ENCODE measurements at places on chromosomes 13 and 19.
A peak's percentile ranks its signal among the peaks of the same experiment; 100 is the strongest.

DNA sequence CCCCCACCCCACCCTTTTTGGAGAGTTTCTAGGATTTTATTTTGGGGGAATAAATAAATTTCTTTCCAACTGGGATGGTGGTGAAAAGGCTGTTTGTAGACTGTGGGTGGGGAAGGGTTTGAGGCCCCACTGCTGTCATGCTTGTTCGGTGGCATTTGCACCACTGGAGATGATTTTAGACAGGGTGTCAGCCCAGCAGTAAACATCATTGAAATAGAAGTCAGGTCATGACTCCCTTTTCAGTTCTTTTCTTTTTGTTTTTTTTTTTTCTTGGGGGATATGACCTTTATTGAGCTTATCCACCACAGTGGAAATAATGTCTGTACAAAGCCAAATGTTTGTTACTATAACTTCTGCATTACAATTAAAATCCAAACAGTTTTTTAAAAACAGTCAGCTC, 14.1 kb downstream of the UBAC2 start:
- no peak for DNase-seq

DNA sequence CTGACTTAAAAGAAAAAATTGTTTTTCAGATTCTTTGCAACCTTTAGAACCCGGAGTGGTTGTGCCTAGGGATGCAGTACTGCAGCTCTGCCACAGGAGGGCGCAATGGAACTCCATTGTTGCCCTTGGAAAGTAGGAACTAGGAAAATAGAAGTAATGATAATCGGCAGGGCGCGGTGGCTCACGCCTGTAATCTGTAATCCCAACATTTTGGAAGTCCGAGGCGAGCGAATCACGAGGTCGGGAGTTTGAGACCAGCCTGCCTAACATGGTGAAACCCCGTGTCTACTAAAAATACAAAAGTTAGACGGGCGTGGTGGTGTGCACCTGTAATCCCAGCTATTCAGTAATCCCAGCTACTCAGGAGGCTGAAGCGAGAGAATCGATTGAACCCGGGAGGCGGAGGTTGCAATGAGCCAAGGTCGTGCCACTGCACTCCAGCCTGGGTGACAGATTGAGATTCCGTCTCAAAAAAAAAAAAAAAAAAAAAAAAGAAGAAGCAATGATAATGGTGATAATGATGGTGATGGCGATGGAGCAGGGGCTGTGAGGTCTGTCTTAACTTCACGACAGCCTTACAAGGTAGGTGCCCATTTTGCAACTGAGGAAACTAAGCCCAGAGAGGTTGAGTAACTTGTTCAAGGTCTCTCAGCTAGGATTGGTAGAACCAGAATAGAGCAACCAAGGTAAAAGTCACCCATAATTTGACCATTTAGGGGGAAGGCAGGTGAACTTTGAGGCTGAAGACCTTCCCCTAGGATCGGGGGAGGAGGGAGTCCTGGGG, 5.5 kb upstream of the ADAMTS10 start:
- peak; percentile 49 for DNase-seq

GRCh38 chr13:113962975-113963374, 10.9 kb downstream of the C13orf46 start:
- no peak for DNase-seq

DNA sequence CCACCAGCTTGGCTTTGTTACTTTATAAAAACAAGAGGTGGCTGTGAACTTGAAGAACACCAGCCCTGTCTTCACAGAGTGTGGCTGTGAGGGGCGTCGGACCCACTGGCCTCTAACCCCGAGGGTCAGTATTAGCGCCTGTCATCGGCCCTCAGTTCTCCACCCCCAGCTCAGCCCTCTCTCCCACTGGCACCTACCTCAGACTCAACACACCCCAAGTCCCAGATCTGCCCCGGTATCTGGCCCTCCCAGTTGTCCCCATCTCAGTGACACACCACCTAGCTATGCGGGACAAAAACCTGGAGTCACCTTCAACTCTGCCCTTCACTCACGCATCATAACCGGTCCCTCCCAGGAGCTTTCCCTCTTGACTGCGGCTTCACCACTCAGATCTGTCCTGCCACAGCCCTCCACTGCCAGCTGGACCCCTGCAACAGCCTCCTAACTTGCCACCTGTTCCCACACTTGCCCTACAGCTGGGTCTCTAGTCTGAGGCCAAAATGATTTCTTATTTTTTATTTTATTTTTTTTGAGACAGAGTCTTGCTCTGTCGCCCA, 45.4 kb downstream of the PEPD start:
- DNase-seq: no peak

GRCh38 chr13:19581675-19582074, 20.3 kb upstream of the TPTE2 start:
- DNase-seq: no peak

DNA sequence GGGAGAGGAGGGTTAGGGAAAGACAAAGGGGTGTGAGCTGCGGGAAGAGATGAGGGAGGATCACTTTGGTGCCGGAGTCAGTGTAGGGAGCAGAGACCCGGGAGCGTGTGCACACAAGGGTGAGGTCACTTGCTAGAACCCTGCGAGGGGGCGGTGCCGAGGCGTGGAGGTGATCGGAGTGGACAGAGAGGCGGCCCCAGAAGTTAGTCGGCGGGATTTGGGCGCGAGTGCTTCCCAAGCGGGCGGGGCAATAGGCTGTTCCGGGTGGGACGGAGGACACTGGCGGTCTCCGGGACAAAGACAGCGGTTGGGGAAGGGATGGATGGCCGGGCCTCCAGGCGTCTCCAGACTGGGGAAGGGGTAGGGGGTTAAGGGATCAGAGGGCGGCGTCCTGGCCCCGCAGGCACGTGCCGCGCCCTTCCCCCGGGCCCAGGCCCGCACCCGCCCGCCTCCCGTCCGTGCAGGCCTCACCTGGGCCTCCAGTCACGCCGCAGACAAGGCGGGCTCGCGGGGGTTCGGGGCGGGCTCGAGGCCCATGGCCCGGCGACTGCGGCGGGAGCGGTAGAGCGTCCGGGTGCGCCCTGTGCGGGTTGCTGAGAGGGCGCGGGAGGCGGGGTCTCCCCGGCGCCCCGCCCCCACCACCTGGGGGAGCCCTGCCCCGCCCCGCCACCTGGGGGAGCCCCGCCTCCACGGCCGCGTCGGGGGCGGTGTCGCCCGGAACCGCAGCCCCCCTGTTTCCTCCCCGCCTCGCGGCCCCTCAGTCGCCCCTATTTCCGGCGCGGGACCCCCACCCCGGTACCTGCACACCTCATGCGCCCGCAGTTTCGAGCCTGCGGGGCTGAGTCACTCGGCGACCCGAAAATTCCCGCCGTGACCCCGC, at the start of gene LPAR2:
TSS of gene LPAR2 (minus strand) at position 600 of the 880 bp plus-strand sequence. CDS start 945 bp downstream, outside the sequence.
- peak; percentile 84 for DNase-seq

- no peak for DNase-seq
These were observed 122.5 kb upstream of the MCF2L start for GRCh38 chr13:112846411-112847115.

DNA sequence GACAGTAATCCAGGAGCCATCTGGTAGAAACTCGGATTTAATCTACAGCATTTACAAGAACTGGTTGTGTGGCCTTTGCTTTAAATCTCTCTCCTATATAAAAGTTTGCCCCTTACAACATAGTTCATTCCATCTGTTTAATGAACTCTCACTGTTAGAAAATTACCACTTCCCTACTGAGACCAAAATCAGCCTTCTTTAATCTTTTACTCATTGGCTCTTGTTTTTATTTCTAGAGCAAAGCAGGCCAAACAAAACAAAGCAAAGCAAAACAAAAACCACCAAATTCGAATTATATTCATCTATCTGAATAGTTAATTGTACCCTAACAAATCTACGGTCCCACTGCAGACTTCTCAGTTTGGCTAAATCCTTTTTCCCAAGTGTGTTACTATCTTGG, 127.0 kb downstream of the UGGT2 start:
- no peak for DNase-seq

GRCh38 chr19:31402529-31403316, 53.5 kb upstream of the TSHZ3 start:
- DNase-seq: no peak

- no peak for DNase-seq
These were observed 22.0 kb downstream of the USPL1 start for GRCh38 chr13:30639671-30640070.

DNA sequence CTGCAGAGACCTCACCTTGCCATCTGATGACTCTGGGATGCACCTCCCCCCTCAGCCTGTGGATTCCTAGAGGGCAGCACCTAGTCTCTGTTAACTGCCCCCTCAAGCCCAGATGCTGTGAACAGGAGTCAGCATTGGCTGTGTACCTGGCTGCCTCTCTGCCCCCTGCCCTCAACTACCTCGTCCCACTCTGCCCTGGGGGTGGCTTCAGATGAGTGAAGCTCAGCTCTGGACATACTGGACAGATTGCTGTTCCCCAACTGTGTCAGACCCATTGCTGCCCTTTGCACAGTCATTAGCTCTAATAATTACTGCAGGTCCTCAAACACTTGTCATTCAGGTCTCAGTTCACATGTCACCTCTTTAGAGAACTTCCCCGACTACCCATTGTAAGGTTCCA, 182.1 kb upstream of the TSHZ3 start:
- DNase-seq: no peak

GRCh38 chr13:107788464-107789165, 426.7 kb downstream of the LIG4 start:
- DNase-seq: no peak

DNA sequence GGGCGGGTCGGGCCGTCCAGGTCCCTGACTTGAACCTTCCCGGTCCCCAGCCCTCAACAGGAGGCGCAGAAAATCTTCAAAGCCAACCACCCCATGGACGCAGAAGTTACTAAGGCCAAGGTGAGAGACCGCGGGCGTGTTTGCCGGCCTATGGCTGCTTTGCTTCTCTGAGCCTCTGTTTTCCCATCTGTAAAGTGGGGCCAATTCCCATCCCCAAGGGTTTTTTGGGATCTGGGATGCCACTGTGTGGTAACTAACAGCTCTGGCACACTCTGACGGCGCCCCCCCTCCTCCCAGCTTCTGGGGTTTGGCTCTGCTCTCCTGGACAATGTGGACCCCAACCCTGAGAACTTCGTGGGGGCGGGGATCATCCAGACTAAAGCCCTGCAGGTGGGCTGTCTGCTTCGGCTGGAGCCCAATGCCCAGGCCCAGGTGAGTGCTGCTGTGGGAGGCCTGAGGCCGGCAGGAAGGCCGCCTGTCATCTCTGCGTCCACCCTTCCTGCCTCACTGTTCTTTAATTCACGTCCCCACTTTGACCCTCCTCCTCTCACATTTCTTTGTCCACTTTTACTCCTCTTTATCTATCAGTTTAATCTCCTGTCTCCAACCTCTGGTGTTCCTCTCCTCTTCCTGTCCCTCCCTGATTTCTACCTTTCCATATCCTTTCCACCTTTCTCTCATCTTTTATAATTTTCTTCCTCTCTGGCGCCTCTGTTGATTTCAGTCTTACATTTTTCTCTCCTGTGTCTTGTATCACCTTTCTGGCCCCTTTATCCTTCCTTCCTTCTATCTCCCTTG, 7.1 kb downstream of the FUZ start:
- no peak for DNase-seq

- no peak for DNase-seq
These were observed 15.0 kb downstream of the RUBCNL start for GRCh38 chr13:46372071-46372470.

DNA sequence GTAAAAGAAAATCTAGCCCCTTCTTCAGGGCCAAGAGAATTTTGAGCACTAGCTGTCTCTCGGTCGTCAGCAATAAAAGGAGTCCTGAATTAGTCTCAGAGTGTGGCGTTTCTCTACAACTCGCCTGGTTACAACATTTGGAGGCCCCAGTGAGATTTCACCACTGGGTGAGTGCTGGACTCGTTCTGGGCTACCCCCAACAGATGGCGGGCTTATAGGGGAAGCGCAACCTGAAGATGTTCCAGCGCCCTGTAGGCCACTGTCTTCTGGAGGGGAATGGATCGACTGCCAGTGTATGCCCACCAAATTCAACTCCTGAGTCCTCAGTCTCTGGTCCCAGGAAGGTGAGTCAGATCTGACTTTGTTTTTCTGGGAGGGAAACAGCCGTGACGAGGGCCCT, 11.7 kb upstream of the ZNF181 start:
- no peak for DNase-seq

GRCh38 chr19:11046605-11047354, 42.5 kb upstream of the LDLR start:
- no peak for DNase-seq

DNA sequence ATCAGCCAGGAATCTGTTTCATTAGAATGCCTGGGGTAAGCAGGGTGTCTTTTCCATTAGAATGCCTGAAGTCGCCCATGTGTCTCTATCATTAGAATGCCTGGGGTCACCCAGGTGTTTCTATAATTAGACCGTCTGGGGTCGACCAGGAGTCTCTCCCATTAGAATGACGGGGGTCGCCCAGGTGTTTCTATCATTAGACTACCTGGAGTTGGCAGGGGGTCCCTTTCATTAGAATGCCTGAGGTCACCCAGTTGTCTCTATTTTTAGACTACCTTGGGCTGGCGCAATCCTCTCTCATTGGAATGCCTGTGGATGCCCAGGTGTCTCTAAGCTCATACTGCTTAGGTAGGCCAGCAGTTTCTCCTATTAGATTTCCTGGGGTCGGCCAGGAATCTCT, 1447.6 kb downstream of the UQCRFS1 start:
- DNase-seq: no peak

DNA sequence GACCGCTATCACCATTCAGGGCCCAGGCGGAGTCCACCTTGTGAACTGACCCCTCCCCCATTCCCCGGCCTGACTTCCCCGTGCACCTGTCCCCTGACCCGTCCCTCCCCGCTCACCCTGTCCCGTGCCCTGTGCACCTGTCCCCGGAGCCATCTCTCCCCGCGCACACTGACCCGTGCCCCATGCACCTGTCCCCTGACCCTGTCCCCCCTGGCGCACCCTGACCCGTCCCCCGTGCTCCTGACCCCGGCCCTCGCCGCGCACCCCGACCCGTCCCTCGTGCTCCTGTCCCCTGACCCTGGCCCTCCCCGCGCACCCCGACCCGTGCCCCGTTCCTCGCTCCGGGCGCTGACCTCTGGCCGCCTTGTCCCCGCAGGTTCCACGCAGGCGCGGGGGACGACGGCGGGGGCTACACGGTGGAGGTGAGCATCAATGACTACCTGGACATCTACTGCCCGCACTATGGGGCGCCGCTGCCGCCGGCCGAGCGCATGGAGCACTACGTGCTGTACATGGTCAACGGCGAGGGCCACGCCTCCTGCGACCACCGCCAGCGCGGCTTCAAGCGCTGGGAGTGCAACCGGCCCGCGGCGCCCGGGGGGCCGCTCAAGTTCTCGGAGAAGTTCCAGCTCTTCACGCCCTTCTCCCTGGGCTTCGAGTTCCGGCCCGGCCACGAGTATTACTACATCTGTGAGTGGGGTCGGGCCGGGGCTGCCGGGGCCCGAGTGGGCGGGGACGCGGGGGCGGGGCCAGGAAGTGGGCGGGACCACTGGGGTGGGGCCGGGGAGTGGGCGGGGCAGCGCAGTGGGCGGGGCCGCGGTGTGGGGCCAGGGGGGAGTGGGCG, 9.7 kb downstream of the EFNA2 start:
- DNase-seq: peak; percentile 42

All from activated gamma-delta T cell treated with Interleukin-2 at 50 U/mL for 16 hours (primary cell).